ENCODE measurements at places on chromosomes 4 and X.

DNA sequence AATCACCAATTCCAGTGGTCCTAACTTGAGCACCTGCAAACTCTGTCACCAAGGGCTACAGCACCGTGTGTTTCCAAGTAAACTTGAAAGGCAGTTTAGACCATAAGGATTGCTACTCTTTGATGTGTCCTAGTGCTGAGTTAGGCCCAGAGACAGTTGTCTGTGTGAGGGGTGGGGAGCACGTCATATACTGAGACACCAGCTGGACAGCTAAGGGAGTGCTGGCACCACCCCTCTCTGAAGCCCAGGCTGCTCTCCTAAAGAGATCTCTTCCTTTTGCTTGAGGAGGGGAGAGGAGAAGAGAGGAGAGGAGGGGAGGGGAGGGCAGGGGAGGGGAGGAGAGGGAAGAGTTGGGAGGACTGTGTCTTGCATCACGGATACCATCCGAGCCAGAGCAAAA is 218.7 kb upstream of the TACR3 start:
- DNase-seq: no peak

DNA sequence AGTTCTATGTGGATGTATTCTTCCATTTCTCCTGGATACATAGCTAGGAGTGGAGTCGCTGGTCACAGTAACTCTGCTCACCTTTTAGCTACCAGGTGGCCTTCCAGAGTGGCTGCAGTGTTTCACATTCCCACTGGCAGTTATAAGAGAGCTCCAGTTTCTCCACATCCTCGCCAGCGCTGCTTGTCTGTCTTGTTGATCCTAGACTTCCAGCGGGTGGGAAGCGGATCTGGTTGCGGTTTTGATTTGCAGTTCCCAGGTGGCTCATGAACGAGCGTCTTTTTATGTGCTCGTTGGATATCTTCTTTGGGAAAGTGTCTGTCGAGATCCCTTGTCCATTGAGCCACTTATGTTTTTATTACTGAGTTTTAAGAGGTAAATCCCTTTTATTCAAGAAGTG is 11.6 kb downstream of the TACC3 start:
- DNase-seq: no peak

DNA sequence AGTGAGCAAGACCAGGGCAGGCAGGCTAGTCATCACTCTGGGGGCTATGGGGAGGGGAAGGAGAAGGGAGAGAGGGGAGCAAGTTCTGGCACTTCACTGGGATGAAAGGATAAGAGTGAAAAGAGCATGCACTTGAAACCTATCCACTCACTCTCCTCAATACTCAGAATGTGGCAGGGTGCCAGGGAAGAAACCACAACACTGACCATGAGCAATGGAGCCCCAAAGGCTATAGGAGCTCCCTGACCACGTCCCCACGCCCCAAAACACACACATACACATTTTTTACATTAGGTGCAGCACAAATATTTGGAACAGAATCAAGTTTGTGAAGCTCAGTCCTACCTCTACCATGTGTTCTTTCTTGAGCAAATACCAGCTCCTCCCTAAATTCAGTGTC is 132.2 kb downstream of the IDS start:
- DNase-seq: peak; percentile 41

- no peak for DNase-seq
Measured at GRCh38 chr4:83716874-83717273, 181.0 kb downstream of the GPAT3 start.

DNA sequence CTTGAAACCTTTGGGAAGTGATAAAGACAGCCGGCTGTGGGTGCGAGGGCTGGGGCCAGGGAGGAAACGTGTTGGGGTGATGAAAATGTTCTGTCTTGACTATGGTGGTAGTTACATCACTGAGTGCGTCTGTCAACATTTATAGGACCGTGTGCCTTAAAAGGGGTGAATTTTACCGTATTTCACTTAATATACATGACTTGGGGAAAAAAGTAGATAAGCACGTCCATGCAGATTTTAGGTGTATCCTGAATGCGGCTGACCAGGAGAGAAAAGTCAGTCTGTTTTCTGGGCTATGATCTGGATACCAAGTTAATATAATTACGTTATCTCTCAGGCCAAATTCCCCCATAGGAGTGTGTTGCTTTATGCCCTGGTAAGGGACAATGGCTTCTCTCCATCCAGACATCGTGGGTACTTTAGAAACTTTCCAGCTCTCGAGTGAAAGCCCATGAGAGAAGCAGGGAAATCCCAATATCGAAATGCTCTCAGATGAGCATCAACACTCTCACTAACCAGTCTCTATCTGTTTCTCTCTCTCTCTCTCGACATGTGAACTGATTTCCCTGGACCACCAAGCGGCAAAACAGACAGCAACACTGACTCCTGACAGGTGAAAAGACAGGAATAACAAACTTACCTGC is 71.5 kb downstream of the IRF2 start:
- no peak for DNase-seq

DNA sequence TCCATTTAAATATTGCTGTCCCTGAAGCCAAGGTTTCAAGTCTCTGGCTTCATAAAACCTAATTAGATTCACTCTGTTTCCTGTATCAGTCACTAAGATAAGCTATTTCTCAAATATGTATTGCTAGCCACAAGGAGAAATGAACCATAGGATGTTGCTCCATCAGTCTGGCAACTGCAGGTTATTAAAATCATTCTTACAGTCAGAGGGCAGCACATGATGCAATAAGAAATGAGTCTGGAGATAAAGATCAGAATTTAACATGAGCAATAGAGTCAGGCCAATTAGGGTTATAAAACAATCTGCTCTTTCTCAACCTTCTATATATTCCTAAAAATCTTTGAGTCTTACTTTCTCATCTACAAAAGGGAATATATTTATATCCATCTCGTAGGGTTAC is 7.2 kb downstream of the PRKG2 start:
- peak; percentile 95 for DNase-seq

- DNase-seq: no peak
Measured at GRCh38 chrX:153778181-153778580, 2.7 kb upstream of the SRPK3 start.

GRCh38 chrX:1751781-1752180 is 136.9 kb downstream of the ASMT start:
- peak; percentile 26 for DNase-seq
